ENCODE measurements at places on chromosomes 1 and 21.

- no peak for DNase-seq
These were observed 3.7 kb downstream of the DEPDC1 start for GRCh38 chr1:68493193-68493592.

DNA sequence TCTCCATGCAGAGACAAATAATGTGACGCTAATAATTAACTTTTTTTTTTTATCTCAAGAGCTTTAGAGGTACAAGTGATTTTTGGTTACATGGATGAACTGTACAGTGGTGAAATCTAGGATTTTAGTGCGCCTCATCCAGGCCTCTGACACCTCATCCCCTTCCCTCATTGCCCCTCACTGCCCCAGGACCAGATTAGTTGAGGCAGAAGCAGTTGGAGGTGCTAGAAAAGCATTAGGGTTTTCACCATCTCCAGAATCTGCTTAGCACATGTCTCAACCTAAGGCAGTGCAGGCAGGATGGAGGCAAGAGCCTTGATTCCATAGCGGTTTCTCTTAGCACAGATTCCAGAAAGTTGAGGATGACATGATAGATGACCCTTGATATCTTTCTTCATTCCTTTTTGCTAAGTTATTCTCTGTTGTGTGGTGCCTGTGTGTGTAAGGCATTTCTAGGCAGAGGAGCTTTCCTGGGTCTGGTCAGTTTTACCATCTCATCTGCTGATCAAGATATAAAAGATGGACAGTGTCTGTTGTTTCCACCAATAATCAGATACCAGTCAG, 16.3 kb upstream of the IL10 start:
- DNase-seq, result no peak

- DNase-seq, result no peak
These were observed 109.8 kb downstream of the MAST2 start for GRCh38 chr1:45913183-45913683.

- DNase-seq, result no peak
These were observed 31.4 kb downstream of the HIVEP3 start for GRCh38 chr1:41887365-41887764.

- no peak for DNase-seq
These were observed 25.1 kb upstream of the TINAGL1 start for GRCh38 chr1:31551208-31551607.

DNA sequence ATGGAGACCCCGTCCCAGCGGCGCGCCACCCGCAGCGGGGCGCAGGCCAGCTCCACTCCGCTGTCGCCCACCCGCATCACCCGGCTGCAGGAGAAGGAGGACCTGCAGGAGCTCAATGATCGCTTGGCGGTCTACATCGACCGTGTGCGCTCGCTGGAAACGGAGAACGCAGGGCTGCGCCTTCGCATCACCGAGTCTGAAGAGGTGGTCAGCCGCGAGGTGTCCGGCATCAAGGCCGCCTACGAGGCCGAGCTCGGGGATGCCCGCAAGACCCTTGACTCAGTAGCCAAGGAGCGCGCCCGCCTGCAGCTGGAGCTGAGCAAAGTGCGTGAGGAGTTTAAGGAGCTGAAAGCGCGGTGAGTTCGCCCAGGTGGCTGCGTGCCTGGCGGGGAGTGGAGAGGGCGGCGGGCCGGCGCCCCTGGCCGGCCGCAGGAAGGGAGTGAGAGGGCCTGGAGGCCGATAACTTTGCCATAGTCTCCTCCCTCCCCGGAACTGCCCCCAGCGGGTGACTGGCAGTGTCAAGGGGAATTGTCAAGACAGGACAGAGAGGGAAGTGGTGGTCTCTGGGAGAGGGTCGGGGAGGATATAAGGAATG, 505 bp downstream of the LMNA start:
- no peak for DNase-seq

DNA sequence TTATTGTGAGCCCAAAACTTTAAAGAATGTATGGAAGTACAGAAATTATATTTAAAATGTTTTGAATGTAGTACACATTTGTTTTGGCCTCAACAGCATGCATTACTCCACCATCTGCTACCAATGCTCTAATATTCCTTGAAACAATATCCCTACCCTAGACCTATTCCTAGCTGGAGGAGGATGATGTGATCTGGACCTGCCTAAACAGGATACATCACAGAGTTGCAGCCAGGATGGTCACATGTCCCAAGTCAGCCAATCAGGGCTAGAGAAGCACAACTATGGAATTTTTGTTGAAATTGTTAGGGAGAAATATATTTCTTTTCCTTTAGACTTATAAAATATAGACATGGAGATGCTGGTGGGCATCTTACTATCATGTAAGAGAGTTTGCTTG, 623.3 kb upstream of the NR5A2 start:
- no peak for DNase-seq

- DNase-seq, result no peak
These were observed 11.2 kb downstream of the PUM1 start for GRCh38 chr1:31054349-31054748.

DNA sequence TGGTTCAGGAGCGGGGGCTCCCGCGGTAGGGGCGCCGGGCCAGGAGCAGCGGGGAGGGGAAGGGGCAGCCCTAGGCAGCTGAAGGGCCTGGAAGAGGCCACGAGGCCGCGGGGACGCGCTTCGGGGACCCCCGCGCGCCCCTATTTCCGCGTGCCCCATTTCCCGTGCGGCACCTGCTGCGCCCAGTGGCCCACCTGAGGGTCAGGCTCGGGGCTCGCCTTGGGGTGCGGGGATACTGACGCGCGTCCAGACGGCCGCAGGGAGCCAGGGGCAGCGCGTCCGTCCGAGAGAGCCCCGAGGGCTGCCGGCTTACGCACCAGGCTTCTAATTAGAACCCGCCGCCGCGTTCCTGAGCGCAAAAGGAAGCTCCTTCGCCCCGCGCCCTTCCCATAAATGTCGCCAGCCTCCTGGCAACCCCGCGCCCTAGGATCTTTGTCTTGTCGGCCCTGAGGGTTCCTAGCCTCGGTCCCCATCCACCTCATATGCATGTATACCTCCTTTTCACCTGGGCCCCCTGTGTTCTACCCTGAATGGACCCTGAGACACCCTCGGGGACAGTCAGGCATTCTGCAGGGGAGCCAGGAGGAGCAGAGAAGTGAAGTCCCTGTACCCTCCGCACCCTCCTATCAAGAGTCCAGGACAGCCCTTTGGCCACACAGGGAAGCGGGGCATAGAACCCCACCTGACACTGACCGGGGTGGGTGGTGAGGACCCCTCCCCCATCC, 1.8 kb downstream of the WNT3A start:
- DNase-seq, result no peak

DNA sequence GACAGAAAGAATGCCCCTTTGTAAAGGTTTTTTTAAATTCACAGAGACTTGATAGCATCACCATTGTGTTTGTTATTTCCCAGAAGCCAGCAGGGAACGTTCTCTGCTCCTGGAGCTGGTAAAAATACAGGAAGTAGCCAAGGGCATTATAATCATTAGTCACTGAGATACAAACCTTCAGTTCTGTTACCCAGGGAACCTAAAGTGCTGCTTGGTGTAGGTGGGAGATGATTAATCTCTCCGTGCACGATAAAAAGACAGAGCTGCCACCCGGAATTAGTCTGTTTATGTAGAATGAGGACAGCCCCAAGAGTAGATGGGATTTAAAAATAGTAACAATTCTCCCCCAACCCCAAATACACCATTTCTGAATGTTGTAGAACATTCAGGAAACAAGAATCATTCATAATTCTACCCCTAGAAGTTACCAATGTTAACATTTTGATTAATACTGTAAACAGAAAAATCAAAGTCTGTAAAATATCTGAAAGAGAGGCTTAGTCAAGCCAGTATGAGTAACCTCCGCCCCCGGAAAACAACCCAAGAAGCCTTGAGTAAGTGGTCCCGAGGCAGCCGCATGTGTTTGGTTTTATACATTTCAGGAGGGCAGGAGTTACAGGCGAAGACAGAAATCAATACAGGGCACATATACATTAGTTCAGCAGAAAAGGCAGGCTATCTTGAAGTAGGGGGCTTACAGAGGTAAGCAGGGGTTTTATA, 45.3 kb upstream of the CTBS start:
- DNase-seq, result no peak

GRCh38 chr1:10682108-10682445, 114.4 kb downstream of the CASZ1 start:
- no peak for DNase-seq

DNA sequence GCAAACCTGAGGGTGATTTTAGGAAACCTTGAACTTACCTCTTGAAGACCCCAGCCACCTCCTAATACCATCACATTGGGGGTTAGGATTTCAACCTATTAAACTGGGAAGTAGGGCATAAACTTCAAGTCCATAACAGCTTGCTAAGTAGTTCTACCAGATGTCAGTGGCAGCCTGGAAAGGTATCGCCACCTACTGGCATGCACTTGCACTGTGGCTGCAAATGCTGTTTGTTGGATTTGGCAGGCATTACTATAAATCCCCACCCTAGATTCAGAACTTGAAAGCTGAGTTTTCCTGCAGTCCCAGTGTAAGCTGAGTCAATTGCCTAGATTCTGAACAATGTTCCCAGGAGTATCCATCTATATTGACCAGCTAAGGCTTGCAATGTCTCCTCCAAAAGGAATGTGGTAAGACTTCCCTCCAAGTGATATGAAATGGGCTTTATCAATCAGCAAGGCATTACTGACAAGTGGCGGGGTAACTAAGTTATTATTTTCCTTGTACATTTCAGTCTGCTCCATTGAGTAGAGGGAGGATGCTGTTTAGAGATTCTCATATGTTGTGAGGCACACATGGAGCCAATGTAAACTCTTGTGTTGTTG, 474.5 kb downstream of the PTPRC start:
- DNase-seq, result peak; percentile 22

DNA sequence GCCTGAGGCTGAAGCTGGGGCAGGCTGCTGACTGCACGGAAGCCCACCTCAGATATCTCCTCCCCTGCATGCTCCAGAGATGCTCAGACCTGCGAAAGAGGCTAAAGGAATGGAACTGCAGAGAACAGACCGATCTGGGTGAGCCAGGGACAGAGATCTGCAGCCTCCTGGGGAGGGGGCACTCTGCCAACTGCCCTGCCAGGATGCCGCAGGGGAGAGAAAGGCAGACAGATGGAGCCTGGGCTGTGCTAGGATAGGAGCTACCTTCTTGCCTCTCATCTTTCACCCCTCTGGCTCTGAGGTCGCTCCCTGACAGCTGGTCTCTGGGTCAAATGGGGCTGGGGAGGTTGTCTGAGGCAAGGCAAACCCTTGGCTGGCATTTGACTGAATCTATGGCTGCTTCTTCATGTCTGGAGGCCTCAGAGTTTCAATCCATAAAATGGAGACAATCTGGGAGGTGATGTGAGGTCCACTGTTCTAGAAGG, 238.2 kb downstream of the GRIK3 start:
- no peak for DNase-seq

- no peak for DNase-seq
These were observed 270.4 kb upstream of the B3GALT2 start for GRCh38 chr1:193456811-193457280.

DNA sequence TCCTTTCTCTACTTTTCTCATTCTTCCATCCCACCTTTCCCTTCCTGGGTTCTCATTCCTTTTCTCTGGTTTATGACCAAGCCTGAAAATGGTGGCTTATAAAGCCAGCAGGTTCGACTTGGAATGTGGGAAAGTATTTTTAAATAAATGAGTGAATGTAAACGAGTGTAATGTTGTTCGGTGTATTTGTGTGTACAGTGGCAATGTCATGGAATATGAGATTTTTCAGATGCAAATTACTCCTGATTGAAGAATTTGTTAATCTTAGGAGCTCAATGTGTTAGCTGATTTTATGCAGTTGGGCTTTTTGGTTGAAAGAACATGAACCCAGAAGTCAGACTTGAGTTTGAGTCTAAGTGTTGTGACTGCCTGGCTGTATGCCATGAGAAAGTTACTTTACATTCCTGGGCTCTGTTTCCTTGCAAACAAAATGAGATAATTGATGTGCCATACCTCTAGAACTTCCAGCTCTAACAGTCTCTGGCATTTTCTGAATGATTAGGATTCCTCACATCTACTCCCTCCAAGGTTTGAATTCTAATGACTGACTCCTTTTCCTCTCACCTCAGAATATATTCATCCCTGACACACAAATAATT, 6.6 kb downstream of the SGIP1 start:
- no peak for DNase-seq

- DNase-seq, result no peak
These were observed 1395.2 kb upstream of the ADGRL4 start for GRCh38 chr1:80401757-80402156.

DNA sequence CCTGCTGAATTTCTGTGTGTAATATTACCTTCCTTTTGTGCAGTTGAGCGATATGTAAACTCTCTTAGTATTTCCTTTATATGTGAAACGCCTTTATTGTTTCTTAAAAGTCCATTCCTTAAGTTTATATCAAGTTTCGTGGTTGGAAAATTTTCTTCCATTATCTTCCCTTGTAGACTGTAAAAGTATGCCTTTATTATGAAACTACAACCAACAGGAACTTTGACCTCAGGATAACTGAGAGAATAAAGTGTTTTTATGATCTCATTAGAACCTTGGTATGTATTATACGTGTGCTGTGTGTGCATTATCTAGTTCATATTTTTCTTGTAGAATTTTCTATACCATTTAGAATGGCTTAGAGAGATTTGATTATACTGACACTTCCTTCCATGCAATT, 3.1 kb upstream of the CDC14A start:
- DNase-seq, result no peak

- DNase-seq, result no peak
These were observed 143.5 kb downstream of the PEX14 start for GRCh38 chr1:10617931-10618885.

- DNase-seq, result no peak
These were observed 15.6 kb downstream of the PLPPR5 start for GRCh38 chr1:98988904-98989555.

GRCh38 chr1:115782571-115783281, 14.2 kb upstream of the CASQ2 start:
- DNase-seq, result no peak

DNA sequence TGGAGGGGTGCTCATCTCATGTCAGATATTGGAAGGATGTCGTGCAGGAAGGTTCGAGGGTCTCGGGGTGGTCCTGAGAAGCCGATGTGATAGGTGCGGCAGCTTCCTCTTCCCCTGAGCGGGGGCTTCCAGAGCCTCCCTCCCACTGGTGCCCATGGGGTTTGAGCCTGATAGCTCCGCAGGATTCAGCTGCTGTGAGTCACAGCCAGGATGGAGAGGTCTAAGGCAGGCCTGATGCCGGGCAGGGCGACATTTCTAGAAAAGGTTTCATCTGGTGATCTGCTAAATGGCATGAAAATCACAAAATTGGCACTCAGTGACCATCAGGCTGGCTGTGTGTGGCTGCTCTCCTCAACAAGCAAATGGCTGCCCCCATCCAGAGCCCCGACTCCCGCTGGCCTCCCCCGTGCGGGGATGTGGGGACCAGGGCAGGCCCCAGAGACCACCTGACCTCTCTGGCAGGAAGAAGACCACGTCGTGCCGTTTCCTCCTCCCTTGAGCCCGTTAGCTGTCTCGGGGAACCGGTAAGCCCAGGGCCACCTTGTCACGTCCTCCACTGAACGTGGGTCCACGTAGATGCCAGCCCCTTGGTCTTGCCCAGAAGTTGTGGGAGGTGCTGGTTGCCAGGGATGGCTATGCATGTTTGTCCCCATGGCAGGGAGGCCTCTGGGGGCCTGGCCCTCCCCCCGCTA, 66.1 kb downstream of the SKI start:
- DNase-seq, result no peak

GRCh38 chr1:210715072-210715471, 386.4 kb downstream of the HHAT start:
- DNase-seq, result no peak
